NCI-H2029 treated with DMSO at 0.1 percent for 48 hours (cell line): ENCODE measurements at places on chromosomes 6 and 20.
A peak's percentile ranks its signal among the peaks of the same experiment; 100 is the strongest.

DNA sequence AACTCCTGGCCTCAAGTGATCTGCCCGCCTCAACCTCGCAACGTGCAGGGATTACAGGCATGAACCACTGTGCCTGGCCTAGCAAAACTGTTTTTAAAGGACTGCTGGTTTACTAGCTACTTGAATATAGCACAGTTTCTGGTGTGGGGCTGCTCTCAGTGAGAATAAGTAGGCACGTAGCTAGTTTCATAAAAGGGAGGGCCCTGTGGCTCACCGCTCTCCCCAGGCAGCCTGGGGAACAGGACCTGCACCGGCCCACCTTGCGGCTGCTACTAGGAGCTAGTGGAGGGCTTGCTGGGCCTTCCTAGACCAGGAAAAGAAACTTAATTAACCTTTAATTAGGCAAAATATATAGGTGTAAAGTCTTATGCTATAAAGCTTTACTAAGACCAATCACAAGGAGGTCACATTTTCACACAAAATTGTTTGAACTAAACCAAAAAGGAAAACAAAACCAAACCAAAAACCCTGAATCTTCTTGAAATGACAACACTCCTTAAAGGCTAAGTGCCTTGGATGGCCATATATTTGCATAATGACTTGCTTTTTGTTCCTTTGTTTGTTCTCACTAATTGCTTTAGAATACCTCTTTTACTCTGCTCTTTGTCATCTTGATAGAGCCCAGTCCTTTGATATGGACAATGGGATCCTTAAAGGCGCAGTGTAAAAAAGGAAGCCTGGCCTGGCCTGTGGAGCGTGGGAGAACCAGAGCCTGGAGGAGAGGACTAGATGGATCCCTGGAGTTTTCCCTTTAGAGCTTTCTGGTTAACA, 69.5 kb upstream of the SAMD5 start:
- DNase-seq = no peak

DNA sequence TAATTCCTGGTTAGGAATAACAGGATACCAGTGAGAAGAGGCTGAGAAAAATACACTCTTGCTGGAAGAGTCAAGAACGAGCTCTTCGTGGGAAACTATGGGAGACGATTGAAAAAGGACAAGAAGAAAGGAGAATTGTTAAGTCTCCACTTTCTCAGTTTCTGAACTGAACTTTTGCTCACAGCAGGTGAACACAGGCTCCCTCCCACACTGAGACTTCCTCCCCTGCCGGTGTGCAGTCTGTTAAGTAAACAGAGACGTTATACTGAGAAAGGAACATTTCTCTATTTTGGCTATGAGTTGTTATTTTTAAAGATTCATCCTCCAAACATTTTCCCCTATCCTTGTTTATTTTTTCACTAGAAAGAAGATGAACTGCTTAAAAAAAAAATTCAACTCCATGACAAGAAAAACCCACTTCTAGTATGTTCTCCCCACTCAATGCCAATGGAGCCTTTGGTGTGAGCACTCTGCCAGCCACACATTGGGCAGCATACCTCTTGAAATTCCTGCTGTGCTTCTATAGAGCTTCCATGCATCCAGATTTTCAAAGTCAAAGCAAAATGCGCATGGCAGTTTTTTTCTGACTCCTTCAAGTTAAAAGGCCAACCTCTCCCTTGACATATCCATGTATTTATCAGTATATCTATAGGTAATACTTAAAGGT, 250.5 kb downstream of the ESR1 start:
- no peak for DNase-seq

GRCh38 chr20:38519426-38519825, 46.8 kb downstream of the RALGAPB start:
- DNase-seq = no peak

DNA sequence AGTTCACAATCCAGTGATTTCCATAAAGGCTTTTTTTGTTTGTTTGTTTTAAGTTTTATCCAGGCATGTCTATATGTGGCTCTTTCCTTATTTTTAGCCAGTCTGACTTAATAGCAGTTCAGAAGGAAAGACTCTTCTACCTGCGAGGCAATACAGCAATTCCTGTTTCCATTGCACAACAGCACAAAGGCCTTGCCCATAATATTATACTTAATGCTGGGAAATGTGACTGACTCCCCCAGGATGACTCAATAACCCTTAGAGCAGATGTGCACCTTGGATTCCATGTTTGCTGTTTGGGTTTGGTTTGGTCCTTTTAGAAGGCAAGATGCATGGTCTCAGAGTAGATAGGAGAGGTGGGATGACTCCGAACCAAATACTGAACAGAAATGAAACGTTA, 184.1 kb downstream of the MTFR2 start:
- no peak for DNase-seq

DNA sequence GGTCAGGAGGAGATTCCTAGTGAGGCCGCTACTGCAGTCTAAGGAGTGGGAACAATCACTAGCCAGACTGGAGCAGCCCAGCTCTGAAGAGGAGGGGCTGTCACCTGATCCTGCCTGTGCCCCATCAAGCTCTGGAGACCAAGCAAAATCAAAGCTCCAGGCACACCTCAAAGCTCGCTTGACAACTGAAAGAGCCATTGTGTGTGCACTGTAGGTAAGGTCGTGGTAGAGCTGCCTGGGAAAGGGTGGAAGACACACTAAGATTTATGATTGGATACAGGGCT, 58.2 kb downstream of the CSE1L start:
- DNase-seq = no peak

DNA sequence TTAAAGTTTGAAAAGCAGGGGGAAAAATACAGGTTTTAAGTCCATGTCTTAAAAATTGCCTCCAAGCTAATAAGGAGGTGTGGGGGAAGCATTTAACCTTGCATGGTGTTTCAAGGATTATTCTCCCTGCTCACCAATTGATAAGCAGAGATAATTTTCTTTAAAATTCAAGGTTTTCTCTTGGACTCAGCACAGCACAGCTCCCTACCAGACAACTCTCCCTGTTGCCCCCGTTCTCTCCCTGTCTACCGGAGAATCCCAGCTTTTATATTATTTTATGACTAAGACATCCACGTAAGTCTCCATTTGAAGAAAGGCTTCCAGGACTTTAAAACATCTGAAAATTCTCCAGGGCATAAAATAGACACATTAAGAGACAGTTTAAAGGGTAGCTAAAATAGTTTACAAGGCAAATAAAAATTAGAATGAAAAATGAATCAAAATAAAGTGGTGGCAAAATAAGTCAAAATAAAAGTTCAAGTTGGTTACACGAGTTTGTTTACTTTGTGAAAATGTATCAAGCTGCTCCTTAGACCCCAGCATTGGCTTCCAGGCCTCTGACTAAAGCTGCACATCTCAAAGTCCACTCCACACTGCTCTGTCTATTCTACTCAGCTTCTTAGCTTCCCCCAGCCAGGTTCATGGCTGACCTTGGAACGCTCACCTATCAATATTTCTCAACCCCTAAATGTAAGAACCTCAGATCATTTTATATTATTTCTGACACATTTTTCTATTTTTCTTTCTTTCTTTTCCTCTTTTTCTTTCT, 188.6 kb upstream of the PLCB4 start:
- no peak for DNase-seq

DNA sequence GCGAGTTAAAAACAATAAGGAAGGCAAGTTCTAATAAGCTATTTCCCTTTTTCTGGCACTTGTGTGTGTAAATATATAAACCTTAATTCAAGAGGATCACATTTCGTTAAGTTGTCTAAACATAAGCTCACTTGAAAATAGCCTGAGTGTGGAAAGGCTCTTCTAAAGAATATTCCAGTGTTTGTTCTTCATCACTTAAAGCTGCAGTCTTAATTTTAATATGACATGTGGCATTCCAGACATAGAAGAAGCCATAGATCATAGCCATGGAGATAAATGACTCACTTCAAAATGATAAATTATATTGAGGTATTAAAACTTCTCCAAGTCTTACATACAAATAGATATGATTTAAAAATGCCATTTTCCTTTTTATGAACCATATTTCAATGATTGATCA, 42.1 kb downstream of the IYD start:
- peak; percentile 22 for DNase-seq

DNA sequence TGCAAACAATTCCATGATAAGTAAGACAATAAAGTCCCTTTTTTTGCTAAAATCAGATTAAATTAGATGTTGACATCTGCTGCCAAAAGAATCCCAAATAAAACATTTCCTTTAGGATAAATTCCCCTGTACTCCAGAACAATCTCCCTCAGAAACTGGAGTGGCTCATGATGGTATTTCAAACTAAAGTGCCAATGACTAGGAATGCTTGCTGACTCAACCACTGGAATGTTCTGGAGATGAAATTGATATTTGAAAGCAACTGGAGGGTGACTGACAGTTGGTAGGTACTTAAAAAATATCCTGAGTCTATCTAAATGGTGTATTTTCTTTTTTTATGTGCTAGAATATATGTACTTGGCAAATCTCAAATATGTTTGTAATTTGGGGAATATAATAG, 350.1 kb upstream of the TSHZ2 start:
- DNase-seq = no peak

DNA sequence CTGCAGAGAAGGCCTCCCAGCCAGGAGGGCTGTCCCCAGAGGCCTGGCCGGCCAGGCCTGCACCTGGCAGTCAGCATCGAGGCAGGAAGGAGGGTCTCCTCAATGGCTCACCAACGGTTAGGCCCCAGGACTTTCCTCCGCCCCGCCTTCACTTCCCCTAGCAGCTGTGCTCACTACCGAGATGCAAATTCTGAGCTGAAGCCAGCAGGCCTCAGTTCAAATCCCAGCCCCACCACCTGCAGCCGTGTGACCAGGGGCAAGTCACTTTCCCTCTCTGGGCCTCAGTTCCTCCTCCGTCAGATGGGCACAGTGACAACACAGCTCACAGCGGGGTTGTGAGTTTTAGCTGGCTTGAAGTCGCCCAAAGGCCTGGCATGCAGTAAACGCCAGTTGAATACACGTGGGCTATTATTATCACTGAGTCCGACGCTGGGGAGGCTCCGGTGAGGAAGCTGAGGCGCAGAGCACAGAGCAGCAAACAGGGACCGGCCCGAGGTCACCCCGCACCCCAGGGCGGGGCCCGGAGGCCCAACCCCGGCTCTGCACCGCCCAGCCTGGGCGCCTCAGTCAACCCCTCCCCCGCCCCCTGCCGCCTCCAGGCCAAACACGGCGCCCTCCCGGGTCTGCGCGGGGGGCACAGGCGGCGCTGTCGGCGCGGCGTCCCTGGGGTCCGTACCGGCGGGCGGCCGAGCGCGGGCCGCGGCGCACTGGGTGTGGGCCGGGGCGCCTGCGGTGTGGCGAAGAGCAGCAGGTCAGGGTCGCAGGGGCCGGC, 671 bp downstream of the E2F1 start:
- DNase-seq = no peak

DNA sequence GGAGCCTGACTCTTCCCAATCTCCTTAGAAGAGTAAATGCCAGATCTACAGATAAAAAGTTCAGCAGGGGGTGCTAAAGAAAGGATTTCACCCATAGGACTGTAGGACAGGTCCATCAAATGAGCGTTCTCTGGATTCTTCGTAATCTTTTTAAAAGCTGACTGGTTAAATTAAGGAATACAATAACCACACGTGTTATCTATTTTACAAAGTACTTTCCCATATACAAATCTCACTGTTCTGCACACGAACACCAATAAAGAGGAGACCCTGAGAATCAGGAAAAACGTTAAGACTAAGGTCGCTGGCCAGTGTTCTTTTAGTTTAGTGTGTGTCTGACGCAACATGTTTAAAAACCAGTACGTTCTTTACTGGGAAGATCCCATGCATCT, 542 bp downstream of the TUBE1 start:
- DNase-seq = peak; percentile 73

GRCh38 chr6:153092082-153093013, 38.7 kb downstream of the RGS17 start:
- DNase-seq = no peak

- DNase-seq = no peak
These were observed 192.3 kb downstream of the DLL1 start for GRCh38 chr6:170098428-170099170.

DNA sequence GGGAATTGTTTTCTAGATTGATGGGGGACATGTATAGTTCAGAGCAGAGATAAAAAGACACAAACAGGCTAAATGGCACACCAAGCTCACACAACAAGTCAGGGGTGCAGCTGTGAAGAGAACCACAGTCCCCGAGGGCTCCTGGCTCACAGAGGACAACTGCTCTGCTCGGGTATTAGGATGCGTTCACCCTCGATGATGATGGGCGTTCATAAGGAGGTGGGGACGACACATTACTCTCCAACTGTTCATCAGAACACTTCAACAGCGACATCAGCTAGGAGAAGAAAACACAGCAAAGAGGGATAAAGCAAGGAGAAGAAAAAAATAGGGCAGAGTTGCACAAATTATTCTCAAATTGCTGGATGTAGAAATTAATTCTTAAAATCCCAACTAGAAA, 174.8 kb upstream of the RREB1 start:
- no peak for DNase-seq

DNA sequence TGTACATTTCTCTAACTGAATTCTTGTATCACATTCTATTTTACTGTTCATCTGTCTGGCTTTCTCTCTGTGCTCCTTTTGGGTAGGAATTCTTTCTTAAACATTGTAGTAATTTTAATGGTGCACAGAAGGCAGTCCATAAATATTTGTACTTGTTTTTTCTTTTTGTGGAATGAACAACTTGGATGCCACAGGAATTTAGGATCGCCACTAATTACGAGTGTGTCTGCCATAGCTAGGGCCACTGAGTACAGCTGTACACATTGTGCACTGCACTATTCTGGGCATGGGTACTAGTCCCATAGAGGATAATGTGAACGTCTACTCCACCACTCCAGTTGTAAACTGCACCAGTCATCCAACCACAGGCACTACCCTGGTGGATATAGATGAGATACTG, 39.3 kb upstream of the TMEM200A start:
- no peak for DNase-seq

DNA sequence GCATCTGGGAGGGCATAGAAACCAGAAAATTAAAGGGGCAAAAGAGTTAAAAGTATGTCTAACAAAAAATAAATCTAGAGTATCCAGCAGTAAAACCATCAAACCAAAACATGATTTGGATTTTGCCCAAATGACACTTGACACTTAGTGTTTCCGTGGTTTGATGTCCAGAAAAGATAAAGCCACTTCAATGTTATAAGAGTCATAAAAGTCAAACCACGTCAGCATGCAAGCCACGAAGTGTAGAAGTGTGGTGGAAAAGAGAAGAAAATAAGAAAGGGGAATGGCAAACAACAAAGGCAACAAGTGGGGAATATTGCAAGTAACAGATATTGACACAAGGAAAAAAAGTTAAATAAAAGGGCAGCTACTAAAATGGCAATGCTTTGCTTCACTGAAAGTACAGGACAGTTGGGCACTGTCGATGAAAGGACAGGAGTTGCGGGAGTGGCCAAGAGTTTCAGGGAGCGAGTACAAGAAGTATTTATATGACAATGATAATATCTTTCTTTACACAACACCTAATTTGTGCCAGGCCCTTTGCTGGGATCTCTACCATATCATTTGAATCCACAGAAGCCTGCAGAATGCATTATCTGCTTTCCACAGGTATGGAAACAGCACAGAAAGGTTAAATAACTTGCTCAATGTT, 6.3 kb upstream of the HDDC2 start:
- DNase-seq = peak; percentile 72
